Spleen (tissue), 13 donors: ENCODE measurements at places on chromosomes 4 and X.

DNA sequence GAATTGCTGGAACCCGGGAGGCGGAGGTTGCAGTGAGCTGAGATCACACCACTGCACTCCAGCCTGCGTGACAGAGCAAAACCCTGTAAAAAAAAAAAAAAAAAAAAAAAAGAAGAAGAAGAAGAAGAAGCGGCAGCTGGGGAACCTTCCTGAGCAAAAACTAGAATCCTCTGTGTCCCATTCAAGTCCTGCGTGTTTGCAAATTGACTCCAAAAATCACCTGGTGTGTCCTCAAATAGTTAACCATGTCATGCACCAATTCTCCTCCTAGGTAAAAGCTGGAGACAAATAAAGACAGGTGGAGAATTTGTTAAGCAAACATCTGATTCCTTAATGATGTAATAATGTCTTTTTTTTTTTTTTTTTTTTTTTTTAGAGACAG lies 31.9 kb upstream of the ASMTL start:
- DNase-seq, result no peak

DNA sequence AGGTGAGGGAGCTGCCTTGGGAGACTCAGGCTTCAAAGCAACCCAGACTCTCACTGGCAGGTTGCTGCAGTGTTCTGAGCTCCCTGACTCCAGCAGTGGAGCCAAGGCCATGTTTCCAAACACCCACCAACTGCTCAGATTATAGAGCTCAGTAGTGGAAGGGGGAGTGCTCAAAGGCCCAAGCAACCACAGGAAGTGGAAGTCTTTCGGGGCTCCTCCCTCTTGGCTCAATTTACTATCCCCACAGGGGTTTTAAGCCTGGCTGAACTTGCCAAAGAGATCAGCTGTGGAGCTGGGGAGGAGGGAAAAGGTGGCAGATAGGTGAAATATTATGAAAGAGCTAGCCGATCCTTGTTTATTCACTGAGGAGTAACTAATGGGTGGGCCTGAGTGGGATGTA lies 82.5 kb downstream of the HPRT1 start:
- no peak for DNase-seq

DNA sequence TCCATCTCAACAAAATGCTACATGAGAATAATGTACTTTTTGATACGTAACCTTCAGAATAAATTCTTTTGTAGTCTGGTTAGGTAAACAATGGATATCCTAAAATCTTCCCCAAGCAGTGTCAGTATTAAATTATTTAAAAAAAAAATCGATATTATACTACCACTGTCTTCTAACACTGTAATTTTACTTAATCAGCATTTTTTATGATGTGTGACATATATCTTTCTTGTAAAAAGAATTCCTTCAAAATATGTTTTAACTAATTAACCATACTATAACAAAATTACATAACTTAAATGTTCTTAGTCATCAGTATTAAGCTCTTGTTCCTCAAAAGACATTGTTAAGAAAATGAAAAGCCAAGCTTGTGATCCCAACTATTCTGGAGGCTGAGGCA lies 12.5 kb downstream of the OTUD4 start:
- no peak for DNase-seq

DNA sequence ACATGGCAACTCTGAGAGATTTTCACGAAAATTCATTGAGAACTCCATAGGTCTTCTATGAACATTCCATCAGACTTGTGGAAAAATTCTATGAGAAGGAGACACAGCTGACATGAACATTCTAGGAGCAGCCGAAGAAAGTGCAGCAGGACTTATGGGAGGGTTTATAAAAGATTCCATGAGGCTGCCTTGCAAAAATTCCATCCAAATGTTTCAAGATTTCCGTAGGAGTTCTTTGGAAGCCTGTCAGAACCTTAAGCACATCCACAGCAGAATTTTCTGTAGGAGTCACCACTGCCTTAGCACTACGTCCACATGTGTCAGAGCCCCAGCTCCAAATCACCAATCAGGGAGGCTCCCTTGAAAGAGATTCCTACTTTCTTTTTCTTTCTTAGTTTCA lies 67.0 kb upstream of the MSX1 start:
- DNase-seq, result no peak

DNA sequence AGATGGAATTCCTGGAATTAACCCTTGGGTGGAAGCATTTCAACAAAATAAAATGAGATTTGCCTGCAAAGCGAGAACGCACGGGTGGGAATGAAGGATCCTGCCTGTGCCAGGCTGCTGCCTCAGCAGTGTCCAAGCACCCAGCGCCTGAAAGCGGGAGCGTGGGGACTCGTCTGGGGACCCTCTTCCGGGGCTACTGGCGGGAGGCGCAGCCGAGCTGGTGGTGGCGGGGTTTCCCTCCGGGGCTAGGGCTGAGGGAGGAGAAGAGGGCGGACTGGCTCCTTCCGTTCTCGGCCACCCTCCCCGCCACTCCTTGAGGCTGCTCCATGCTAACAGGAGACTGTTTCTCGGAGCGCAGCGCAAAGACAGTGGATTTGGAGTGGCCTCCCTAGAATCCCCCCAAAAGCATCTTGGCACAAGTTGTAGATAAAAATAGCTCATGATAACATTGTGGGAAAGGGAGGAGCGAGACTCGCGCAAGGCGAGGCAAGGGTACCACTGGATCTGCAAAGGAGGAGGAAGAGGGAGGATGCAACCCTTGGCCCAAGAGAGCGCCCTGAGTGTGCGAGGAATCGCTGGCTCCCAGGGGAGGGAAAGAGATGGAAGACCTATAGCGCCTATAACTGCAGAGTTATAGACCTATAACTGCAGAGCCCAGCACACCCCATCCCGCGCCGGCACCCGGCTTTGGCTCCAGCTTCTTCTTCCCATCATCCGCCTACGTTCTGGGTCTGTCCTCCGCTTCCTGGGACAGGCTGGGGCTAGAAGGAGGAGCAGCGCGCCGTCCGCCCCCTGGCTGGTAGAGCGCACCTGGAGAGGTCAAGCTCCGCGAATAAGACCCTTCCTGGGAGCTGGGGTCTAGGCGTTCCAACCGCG lies 1.3 kb downstream of the HS3ST1 start:
- DNase-seq, result peak; percentile 79

- no peak for DNase-seq
Measured at GRCh38 chr4:188778905-188779304, 639.7 kb downstream of the TRIML1 start.

DNA sequence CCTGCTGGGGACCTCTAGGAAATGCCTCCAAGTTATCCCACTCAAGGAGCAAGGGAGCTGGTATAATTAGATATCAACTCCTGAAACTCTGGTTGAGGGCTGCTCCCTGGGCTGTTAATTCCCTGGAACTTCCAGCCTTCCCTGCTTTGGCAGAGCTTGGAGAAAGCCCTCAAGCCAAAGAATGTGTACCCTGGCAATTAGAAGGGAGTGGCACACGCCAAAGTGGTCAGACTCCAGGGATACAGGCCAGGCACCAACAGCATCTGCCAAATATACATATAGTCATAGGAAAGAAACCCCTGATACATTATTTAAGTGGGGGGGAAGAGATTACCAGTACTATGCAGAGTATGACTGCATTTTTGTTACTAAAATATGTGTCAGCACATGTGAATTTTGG lies 616.8 kb downstream of the BCOR start:
- no peak for DNase-seq

- peak; percentile 80 for DNase-seq
Measured at GRCh38 chrX:120251471-120252011, 929 bp downstream of the ZBTB33 start.

GRCh38 chr4:100117750-100118149 lies 72.5 kb downstream of the DDIT4L start:
- DNase-seq, result no peak

DNA sequence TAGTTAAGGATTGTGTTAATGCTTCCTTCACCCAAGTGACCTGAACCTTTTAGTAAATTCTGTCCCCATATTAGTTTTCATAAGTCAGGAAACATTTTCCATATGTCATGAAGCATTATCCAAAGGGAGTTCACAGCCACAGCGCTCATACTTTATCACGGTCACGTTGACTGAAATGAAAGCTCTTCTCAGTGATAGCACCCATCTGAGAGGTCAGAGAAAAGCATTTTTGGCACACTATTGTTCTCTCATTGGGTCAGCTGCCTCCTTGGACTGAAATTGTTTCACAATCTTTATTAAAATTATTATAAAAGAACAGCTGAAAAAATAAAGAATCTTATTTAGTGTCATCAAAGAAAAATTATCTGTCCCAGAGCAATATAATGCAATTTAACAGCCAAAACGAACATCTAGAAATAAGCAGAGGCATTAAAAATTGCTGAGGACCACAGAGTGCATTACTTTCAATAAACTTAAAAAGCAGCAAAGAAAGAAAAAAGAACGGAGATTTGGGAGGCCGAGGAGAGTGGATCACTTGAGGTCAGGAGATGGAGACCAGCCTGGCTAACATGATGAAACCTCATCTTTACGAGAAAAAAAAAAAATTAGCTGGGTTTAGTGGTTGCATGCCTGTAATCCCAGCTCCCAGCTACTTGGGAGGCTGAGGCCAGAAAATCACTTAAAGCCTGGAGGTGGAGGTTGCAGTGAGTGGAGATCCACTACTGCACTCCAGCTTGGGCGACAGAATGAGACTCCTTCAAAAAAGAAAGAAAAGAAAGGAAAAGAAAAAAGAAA lies 680.8 kb upstream of the FAM241A start:
- no peak for DNase-seq

GRCh38 chr4:37648084-37648817 lies 37.9 kb downstream of the RELL1 start:
- no peak for DNase-seq

DNA sequence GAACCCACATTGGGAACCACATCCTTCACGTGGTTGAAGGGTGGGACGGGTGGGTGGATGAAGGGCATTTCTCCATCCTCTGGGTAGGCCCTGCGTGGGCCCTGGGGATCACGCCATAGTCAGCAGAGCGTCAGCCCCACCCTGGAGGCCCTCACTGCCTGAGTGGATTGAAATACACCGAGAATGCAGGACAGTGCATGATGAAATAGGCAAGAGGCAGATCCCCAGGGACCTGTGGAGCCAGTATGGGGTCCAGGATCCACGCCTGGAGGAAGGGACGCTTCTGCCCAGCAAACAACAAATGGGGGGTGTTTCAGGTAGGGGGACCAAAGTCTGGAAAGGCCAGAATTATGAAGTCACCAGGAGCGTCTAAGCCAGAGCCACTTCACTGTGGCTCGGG lies 19.4 kb downstream of the EVC start:
- no peak for DNase-seq

DNA sequence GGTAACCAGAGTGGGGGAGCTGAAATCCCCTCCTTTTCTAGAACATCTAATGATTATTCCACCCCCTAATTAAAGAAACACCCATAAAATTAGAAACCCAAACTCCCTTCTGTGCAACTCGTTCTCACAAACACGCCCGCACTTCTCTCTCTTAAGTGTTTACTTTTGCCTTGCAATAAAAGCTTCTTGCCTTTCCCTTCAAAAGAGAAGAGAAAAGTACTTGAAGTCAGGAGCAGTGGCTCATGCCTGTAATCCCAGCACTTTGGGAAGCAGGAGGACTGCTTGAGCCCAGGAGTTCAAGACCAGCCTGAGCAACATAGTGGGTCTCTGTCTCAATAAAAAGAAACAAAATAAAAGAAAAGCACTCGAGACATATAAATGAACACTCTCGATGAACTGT lies 3.6 kb upstream of the GPR173 start:
- DNase-seq, result no peak

DNA sequence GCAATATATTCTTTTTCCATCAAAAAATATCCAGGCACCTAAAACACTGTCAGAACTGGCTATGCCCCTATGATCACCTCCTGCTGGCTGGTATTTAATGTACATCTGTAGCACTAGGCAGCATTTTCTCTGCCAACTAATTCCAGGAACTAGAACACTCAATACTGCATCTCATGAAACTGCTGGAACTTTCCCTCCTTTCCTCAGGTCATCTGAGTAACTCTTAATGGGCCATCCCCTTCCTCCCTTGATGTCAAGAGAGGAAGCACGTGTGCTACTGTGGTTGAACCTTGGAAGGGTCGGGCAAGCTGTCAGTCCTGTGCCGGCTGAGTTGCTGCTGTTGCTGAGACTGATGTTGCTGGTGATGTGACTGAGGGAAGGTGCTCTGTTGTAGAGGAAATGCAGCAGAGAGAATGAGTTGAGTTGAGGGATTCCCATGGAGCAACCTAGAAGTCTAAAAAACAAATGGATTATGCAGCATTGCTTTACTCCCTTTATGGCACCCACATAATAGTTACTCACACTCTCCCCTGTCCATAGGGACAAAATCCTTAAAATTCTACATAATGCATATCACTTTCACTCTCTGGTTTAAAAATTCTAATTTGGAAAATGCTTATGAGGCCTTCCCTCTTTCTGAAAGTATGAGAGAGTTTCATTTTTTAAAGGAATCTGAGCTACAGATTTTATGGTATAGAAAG lies 39.5 kb downstream of the TMEM165 start:
- no peak for DNase-seq

DNA sequence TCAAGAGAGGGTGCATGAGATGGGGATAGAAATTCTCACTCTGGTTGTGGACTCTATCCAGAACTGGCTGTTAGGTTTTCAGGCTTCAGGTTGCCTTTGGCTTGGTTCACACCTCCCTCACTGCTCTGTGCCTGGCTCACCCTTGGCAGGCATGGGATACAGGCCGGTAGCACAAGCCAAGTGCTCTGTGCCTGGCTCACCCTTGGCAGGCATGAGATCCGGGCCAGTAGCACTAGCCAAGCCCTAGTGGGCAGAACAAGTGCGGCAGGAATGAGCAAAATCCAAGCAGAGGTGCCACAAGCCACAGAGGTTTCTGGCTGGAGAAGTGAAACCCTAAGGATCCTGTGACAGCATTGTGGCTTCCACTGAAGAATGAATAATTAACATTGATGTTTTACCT lies 1642.3 kb downstream of the C4orf33 start:
- DNase-seq, result no peak

DNA sequence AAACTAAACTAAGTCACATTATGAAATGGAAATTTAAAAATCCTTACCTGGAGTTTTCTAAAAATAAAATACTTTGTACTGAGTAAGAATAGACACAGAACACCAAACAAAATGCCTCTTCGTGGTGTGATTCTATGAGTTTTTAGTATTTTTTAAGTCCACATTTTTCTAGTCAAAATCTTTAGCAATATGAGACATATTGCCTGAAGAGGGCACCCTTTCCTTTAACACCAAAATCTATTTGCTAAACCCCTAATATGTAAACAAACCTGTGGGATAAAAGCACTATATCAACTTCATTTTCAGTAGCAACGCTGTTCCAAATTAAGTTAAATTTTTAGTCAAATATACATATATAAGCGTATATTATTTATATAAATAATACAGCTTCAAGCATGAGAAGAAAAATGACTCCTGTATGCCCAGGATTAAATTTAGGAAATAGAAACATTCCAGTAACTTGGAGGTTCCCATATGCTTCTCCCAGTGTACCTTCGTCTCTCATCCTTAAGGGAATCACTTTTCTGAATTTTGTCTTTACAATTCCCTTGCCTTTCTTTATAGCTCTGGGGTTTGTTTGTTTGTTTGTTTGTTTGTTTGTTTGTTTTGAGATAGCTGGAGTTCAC lies 23.0 kb upstream of the PGM2 start:
- DNase-seq, result no peak

DNA sequence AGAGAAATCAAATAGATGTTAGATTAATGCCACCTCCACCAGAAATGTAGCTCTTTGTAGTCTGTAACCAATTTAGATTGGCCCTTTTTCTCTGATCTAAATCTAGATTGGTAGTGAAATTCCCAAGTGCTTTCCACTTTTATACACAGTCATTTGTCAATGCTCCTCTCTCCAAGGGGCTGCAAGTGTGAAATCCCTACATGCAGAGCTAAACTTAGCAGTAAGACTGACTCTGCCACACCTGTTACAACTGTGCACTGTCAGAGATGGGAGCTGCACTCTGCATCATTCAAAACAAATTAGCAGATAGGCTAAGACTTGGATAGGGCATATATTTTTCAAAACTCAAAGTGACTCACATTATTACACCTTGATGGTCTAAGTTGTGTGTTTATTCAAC lies 9.1 kb downstream of the SERTM2 start:
- DNase-seq, result no peak
